WTC11 (cell line): ENCODE measurements at places on chromosomes 1 and 21.
A peak's percentile ranks its signal among the peaks of the same experiment; 100 is the strongest.

- DNase-seq: no peak
- H3K36me3 ChIP-seq: peaks cover 22% of the 10 kb centered on the region
- no peak overlapping the region for H3K4me3 ChIP-seq
- H3K27ac ChIP-seq: no peak overlapping the region
- H3K4me1 ChIP-seq: peaks cover 5% of the 10 kb centered on the region; the same call in 1 of the 2 replicates
These were observed 17.3 kb downstream of the GLRX2 start for GRCh38 chr1:193087893-193088292.

GRCh38 chr1:183512450-183512849 is 40.2 kb downstream of the SMG7 start:
- no peak overlapping the region for H3K4me3 ChIP-seq
- H3K4me1 ChIP-seq: peaks cover 24% of the 10 kb centered on the region

DNA sequence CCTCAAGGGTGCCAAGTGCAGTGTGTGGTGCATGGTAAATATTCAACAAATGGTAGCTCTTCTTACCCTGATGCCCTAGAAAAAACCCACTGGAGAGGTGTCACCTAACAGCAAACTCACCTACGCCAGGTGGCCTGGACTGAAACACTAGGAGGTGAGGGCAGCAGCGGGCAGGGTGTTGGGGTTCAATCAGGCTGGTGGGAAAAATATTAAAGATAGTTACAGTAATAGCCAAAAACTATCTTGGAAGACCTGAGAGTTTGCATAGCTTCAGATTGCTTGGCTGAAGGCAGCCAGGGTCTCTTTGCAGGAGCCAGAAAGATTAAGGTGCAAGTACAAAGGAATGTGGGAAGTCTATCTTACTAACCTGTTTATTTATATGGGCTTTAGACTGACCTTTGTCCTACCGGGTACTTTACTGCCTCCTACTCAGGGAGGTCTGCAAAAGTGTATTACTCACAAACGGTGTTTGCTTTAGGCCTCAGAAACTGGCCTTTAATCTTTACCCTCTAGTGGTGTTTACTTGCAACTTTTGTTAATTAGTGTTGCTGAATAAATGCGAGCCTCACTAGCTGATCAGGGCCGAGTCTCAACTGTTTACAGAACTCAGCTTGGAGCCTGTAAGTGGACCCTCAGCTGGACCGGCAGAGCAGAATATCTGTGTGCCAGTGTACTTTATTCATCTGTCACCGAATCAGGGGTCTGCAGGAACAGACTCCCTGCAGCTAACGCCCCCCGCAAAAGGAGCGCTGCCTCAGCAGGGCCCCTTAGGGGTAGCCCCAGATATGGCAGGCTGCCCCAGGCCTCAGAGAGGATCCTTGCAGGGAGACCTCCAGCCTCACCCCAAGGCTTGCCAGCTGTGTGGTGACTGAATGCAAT is 63.9 kb downstream of the SYF2 start:
- H3K27ac ChIP-seq: 0 out of 2 replicates have a peak overlapping the region, but pooled peaks have one; percentile 4
- no peaks in the 10 kb centered on the region for H3K27me3 ChIP-seq
- DNase-seq: no peak
- H3K4me3 ChIP-seq: no peak overlapping the region
- H3K4me1 ChIP-seq: peaks cover 19% of the 10 kb centered on the region

DNA sequence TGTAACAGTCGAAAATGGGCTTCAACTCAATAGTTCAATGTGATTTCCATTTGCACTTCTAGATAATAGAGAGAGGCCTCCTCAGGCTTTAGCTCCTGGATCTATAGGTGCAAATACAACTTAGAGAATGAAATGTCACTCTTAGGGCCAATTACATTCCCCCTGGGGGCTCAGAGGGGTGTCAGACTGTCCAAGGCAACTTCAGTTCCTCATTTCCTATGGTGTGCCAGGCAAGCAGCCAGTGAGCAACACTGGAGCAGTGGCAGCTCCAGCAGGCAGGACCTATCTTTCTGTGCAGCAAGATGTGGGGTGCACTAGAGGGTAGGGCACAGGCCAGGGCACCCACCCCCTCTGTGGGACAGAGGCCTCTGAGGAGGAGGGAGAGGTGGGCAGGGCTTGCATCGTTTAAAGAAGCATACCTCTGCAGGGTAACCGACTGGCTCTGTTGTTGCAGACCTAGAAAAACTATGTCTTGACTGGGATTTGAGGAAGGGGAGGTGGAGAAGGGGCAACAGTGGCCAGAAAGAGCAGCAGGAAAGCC is 97.3 kb downstream of the SUSD4 start:
- no peaks in the 10 kb centered on the region for H3K36me3 ChIP-seq
- peaks cover 4% of the 10 kb centered on the region; the same call in 1 of the 2 replicates for H3K4me1 ChIP-seq
- no peak overlapping the region for H3K27ac ChIP-seq

DNA sequence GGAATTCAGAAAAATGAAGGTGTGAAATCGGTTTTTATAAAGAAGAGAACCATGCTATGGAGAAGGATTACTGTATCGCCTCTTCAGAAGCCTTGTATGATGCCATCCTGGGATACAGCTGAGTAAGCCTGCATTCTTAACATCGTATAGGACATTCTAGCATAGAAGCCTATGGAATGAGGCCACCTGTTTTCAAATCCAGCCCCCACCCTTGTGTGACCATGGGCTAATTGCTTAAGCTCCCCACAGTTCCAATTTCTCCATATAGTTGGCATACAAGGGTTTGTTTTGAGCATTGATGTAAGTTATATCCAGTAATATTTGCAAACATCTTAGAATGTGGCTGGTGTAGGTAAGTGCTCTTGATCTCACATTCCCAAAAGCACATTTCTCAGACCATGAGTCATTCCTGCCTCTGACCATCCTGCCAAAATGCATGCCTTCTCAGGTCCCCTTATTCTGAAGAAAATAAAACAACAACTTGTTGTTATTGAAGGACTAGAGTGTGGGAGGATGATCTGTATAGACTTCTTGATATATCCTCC is 1.5 kb downstream of the OR14A2 start:
- no peak overlapping the region for H3K27ac ChIP-seq
- DNase-seq: no peak
- H3K36me3 ChIP-seq: peaks cover 6% of the 10 kb centered on the region
- no peak overlapping the region for H3K4me3 ChIP-seq
- no peaks in the 10 kb centered on the region for H3K4me1 ChIP-seq

DNA sequence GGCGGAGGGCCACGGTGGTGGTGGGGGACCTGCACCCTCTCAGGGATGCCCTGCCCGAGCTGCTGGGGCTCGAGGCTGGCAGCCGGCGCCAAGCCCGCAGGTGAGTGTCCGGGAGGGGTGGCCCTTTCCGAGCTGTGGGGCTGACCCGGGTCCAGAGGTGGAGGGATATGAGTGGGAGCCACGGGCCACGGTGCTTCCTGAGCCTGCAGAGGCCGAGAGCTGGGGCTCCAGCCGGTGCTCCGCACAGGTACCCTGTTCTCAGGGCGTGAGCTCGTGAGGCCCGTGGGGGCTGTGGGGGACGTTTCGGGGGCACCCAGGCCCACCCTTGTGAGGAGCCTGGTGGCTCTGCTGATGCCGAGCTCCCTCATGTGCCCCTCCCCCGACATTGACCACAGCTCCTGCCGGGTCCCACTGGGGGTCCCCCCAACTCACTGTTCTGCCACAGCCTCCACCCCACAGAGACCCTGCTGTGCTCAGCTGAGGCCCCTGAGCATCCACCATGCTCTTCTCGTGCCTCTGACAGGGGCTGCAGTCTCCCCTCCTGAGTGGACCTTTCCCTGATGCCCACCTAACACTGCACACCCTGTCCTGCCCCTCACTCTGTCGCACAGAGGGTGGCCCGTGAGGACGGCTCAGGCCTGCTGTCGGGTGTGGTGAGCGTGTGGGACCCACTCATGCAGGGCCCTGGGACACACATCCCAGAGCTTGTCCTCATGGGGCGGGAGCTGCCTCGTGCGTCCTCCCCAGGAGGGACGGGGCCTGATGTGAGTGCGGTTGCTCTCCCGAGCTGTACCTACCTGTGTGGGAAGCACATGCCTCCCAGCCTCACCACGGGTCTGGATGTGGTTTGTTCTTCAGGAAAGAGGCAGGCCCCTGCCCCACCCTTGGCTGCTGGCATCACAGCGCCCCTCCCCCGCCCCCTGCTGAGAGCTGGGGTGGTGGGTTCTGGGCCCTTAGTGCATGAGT is 27.5 kb downstream of the SLX9 start:
- H3K27me3 ChIP-seq: no peaks in the 10 kb centered on the region
- H3K36me3 ChIP-seq: peaks cover 13% of the 10 kb centered on the region; the same call in 1 of the 2 replicates
- peaks cover 15% of the 10 kb centered on the region for H3K4me1 ChIP-seq
- no peak for DNase-seq

GRCh38 chr1:84247425-84248220 is 53.9 kb upstream of the SAMD13 start:
- H3K27ac ChIP-seq: no peak overlapping the region
- DNase-seq: no peak
- H3K4me1 ChIP-seq: no peaks in the 10 kb centered on the region
- H3K4me3 ChIP-seq: no peak overlapping the region
